ENCODE measurements at places on chromosomes 5 and 9.

- no peak for DNase-seq
Measured at GRCh38 chr9:75414371-75415160, 326.3 kb downstream of the OSTF1 start.

DNA sequence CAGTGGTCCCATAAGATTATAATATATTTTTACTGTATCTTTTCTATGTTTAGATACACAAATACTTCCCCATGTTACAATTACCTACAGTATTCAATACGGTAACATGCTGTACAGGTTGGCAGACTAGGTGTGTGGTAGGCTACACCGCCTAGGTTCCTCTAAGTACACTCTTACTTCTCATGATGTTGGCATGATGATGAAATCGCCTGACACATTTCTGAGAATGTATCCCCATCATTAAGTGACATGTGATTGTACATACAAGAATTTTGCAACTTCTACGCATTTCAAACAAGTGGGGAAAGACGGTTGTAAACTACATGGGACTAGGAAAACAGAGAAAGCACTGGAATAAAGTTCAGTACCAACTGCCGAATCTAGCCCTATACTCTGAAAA, 53.3 kb downstream of the SETX start:
- DNase-seq = no peak

DNA sequence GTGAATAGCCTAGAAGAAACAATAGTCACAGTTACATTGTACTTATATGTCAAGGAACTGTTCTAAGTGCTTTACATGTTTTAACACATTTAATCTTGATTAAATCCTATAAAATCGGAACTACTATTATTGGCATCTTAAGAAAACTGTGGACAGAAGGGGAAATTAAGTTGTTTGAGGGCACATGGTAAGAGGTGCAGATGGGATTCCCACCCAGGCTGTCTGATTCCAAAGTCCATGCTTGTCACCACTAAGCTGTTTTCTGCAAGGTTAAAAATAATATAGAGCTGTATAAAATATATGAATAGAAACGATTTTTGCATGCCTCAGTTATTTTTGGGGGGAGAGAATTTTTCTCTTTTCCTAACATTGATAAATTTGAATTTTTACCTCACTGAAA, 194.6 kb upstream of the KLF9 start:
- DNase-seq = no peak

DNA sequence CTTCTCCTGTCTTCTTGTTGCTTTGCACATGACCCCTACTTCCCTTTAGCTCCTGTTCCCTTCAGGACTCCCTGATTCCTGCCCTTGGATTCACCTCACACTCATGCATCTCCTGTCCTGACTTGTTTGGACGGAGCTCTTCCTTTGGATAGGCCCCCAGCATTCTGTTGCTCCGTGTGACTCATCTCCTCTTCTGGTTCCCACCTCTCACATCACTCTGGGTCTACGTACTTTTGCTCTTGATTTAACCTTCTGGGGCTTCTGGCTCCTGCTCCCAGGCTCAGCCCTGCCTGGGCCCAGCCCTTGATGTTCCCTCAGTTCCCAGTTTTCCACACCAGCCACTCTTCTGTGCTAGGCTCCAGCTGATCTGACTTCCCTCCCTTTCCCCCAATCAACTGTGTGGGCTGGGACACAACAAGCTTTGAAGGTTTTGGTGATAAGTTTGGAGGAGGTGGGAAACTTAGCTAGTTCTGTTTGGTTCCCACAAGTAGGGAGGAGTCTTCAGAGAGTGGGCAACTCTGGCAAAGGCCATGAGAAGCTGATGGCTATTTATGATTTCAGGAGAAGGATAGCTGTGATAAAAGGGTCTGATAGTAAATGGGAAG, 331.5 kb downstream of the ARHGEF28 start:
- DNase-seq = no peak

DNA sequence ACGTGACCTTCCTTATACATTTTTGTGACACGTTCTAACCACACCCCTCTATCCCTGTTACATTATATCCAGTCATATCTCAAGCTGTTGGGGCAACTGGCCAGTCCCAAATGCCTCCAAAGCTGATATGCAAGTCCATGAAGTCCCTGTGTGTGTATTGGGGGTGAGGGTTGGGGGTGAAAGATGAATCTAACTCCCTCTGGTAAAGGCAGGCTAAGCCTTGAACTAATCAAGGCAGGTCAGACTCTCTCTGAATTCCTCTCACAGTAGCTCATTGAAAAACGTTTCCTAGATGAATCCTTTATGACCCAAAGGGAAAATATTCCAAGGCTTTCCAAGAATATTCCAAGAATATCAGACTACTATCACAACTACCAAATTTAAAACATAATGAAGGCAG, 174.4 kb downstream of the MUSK start:
- DNase-seq = no peak

GRCh38 chr9:128921881-128922763, 1.3 kb downstream of the PHYHD1 start:
- DNase-seq = peak; percentile 33

DNA sequence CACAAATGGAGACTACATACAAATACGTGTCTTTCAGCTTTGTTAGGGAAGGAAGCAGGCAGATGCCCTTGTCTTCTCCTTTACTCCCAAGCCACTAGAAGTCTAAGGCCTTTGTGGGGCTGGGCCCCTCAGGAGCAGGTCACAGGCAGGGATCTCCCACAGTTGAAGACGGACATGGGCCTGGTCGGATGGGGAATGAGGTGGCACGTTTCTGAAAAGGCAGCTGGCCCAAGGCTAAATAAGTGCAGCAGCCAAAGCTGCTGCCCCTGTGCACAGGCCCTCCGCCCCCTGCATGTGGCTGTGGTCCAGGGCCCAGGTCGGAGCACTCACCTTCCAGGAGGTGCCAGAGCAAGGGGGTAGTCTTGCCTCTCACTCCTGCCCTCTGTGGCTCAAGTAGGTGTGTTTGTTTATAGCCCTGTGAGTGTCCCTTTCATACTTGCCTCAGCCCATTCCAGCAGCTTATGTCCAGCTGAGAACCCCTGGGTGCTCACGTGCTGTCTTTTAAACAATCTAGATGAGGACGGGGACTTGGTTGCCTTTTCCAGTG, 1.8 kb downstream of the SQSTM1 start:
- no peak for DNase-seq

GRCh38 chr5:34660444-34660843, 4.3 kb downstream of the RAI14 start:
- DNase-seq = no peak

GRCh38 chr5:125725691-125726090, 697.5 kb upstream of the GRAMD2B start:
- DNase-seq = no peak

DNA sequence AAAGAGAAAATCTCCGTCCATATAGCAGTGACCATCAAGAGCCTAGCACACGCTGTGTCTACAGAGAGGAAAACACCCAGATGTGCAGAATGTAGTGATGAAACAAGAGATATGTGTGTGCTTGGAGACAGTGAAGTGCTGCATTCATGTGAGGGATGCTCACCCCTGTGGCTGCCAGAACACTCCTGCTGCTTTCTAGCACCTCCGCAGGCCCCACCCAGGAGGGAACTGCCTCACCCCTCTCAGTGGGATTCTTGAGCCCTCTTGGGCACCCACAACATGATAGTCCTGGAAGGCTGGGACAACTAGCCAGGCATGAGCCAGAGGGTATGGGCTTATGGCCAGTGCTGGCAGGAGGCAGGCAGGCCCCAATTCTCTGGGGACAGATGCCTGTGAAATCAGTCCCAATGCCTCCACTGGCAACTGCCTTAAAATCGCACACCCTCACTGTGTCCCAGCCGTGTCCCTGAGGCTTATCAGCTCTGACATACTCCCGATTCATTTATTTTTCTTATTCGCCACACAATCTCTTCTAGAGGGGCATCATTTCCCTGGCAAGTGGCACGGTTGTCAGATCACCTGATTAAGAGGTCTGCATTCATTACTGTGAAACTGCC, 73.2 kb upstream of the FSTL4 start:
- DNase-seq = no peak

- peak; percentile 86 for DNase-seq
Measured at GRCh38 chr5:2038321-2039179, 155.8 kb upstream of the IRX4 start.

- DNase-seq = no peak
Measured at GRCh38 chr5:154479944-154480750, 2.1 kb upstream of the HAND1 start.

DNA sequence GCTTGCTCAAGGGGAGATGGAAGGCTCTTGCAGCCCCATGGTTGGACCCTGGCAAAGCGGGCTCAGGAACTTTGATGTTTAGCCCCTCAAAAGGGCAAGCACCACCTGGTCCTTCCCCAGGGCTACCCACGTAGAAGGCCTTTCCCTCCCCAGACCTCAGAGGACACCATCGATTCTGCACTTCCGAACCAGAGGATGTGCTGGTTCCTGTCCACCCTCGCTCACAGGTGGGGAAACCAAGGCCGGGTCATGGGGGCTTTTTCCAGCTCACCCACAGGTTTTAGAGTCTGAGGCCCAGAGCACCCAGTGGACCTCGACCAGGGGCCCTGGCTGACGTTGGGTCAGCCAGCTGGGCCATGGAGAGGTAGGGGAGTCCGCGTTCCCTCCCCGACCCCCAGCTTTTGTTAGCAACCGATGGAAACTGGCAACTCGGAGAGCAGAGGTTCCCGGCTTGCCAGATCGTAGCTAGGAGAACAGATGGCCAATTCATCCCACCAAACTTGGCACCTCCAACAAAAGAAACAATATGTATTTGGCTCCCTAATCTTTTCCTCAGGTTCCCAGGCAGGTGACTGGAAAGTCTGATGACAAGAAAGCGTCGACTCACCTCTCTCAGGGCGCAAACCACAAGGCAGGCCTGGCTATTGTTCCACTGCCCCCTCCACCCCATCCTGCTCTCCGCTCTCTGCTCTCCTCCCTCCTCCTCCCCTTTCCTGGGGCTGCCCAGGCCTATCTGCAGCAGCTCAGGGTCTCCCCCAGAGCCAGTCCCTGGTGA, 167.6 kb upstream of the SMIM23 start:
- DNase-seq = no peak

DNA sequence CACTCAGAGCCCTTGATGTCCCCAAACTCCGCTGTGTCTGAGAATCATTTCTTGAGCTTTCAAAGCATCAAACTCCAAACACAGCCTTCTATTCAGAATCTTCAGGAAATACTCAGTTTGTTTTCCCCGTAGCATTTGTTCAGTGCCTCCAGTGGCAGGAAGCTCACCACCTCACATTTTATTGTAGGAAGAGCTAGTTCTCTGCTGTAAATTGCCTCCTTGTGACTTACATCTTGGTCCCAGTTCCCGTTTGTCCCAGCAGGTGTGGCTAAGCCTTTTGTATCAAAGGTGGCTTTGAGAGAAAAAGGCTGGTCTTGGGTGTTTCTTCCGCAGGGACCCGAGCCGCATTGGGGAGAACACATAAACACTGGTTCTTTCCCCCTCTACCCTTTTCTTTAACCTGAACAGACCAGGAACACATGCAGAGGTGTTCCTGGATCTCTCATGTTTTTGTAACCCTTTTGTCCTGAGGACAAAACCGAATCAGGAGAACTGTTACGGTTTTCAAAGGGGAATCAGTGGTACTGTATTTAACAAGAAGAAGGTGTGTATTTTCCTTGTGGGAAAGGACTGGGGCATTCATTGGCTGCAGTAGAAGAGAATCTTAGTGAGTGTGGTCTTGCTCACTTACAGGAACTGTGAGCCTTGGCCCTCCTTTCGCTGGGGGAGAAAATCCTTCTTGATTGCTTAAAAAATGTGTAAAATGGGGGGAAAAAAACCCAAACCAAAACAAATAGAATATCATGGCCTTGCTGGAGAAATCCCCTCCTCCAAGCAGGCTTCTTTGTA, 1.9 kb downstream of the OSMR start:
- DNase-seq = no peak

GRCh38 chr5:81132381-81132780, 100.7 kb upstream of the CKMT2 start:
- no peak for DNase-seq

DNA sequence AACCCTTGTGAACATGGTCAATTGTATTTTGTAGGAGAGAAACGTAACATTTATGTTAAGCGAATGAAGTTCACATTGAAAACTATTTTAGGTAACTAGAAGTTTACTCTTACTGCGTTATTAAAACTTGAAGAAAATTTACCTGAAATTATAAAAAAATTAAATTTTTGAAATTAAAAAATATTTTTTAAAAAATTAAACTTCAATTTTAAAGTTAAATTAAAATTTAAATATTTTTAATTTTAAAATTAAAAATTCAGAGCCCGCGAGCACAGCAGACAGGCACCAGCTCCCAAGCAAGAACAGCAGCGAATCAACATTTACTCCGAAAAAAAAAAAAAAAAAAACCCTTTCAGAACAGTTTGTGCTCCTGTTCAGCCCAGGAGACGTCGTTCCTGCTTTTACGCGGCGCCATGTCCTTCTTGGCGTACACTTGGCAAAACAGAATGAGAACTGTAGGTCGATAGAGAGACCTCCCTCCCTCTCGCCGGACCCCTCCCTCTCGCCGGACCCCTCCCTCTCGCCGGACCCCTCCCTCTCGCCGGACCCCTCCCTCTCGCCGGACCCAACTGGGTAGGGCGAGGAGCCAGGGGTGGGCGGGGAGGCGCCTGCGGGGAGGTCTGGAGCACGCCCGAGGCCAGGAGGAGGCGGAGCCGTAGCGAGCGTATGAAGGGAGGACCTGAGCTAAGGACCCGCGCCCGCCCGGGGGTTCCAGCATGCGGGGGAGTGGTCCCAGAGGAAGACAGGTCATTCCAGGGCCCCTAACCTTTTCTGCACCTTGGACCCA, 235.8 kb downstream of the ROR2 start:
- DNase-seq = no peak

GRCh38 chr5:124030043-124030491, 518.1 kb downstream of the CSNK1G3 start:
- no peak for DNase-seq

- no peak for DNase-seq
Measured at GRCh38 chr9:99357575-99357974, 135.5 kb downstream of the SEC61B start.

GRCh38 chr5:135246923-135247795, 151.9 kb downstream of the MACROH2A1 start:
- no peak for DNase-seq

DNA sequence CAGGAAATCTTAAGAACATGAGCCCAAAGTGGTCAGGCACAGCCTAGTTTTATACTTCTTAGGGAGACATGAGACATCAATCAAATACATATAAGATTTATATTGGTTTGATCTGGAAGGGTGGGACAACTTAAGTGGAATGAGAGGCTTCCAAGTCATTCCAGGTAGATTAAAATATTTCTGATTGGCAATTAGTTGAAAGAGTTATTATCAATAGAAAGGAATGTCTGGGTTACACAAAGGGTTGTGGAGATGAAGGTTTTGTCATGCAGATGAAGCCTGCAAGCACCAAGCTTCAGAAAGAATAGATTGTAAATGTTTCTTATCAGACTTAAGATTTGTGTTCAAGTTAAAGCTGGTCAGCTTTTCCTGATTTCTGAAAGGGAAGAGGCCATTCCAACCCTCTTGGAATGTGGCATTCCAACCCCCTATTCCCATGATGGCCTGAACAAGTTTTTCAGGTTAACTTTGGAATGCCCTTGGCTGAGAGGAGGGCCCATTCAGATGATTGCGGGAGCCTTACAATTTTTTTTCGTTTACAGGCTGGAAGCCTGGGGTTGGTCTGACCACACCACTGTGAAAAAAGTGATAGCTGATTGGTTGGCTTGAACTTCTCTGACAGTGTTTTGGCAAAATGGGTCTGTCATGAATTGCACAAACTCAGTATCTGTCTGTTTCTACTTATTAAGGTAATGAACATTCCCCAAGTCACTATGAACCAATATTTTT, 245.6 kb upstream of the RAI14 start:
- peak; percentile 52 for DNase-seq
